ENCODE measurements at places on chromosomes 4 and X.

GRCh38 chr4:99762728-99763127, 53.9 kb upstream of the DAPP1 start:
- no peak for DNase-seq

DNA sequence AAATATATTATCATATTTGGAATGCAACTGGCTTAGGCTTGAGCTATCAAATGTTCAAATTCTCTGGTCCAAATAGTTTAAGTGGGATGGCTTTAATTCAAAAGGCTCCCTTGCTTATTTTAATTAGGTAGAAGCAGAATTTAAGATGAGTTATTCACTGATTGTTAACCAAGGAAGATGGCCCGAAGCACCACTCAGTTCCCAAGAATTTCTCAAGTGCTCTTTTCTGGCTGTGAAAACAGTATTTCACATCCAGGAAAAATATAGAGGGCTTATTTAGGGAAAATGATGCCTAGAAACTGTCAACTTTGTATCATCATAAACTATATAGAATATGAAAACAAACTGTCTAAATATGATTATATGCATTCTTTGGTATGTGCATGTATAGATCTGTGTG, 246.5 kb upstream of the SFRP2 start:
- no peak for DNase-seq

GRCh38 chrX:47164420-47164819, 19.4 kb downstream of the RBM10 start:
- no peak for DNase-seq

GRCh38 chrX:23879380-23880090, 28.2 kb downstream of the APOO start:
- DNase-seq, result no peak

- no peak for DNase-seq
Measured at GRCh38 chr4:153651116-153651515, 33.0 kb upstream of the TLR2 start.

DNA sequence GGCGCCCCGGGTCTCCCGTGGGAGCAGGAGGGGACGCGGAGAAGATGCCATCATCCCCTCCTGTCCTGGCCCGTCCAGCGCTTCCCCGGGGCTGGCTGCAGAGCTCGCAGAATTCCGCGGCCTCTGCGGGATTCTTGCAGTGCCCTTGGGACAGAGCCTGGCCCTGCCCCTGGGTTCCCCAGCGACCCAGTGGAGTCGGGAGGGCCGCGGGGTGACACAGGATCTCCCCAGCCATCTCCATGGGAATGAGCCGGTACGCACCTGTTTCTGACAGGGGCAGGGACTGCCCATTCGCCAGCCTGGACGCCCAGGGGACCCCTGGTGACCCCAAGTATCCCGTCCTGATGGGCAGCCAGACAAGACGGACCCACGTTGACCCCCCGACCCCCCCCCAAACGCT, 482 bp downstream of the FAM9C start:
- DNase-seq, result no peak

Data from stimulated activated CD8-positive, alpha-beta memory T cell treated with anti-CD3 and anti-CD28 coated beads, Interleukin-7, amount 100 ng/mL, for 4 hours (primary cell).